ENCODE measurements at places on chromosomes 6 and 20.

- no peak for DNase-seq
Observed at GRCh38 chr6:13496513-13497190, 9.3 kb upstream of the GFOD1 start.

DNA sequence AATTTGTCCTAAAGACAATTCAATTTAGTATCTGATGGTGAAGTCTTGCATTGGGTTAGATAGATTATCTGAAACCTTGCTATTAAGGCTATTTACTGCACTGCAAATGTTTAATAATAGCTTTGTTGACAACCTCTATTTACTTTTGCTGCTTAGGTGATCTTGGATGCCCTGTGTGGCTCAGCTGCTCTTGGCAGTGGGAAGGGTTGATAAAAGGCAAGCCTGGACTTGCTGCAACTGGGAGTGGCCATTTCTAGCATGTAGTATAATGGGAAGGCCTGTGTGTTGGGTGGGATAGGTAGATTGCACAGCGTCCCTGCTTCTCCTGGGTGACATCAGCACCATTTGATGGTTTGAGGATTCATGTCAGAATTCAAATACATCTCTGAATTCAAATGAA, 49.1 kb downstream of the ARMC2 start:
- peak; percentile 77 for DNase-seq

DNA sequence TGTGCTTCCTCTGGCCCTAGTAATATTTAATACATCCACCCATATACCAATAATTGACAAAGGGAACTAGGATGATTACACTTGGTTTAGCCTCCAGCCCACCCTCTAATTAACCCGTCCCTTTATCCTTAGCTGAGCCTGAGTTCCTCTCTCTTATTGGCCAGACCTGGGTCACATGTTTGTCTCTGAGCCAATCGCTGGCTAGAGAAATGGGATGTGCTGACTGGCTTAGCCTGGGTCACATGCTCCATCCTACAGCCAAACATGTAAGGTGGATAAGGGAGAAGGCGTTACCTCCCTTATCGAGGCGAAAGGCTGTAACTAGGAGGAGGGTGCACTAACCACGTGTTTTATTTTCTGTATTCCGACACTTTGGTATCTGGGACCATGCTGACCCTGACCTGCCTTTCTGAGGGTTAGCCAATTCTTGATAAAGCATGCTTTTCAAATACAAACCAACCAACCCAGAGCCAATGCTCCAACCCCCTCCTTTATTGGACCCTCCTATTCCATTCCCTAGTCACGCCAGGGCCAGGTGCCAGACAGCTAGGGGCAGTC, 262.7 kb downstream of the PREX1 start:
- no peak for DNase-seq

DNA sequence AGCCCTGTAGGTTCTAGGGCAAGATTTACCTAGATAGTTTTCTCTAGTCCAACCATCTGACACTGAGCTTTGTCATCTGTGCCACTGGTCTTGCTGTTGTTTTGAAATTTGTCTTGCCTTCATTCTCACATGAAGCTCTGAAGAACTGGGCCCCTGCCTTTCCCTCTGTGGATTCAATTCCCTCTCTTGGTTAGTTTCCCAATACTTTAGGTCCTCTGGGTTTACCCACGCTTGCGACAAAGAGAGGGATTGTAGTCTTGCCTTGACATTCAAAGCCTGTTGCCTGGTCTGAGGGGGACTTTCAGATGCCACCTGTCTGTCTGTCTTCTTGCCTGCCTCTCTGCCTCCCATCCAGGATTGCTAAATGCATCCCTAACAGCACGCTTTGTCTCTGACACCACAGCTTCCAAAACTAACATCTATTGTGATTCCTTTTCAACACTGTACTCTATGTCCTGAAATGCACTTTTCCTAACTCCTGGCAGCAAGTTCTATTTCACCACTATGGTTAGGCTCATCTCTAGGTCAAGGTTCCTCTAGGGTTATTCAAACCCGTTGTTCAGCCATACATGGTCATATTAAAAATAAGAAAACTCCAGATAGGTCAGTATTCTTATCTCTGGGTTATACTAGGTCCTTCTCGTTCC, 25.5 kb upstream of the MANEA start:
- no peak for DNase-seq

GRCh38 chr6:23559587-23560343, 566.2 kb upstream of the NRSN1 start:
- DNase-seq = no peak

DNA sequence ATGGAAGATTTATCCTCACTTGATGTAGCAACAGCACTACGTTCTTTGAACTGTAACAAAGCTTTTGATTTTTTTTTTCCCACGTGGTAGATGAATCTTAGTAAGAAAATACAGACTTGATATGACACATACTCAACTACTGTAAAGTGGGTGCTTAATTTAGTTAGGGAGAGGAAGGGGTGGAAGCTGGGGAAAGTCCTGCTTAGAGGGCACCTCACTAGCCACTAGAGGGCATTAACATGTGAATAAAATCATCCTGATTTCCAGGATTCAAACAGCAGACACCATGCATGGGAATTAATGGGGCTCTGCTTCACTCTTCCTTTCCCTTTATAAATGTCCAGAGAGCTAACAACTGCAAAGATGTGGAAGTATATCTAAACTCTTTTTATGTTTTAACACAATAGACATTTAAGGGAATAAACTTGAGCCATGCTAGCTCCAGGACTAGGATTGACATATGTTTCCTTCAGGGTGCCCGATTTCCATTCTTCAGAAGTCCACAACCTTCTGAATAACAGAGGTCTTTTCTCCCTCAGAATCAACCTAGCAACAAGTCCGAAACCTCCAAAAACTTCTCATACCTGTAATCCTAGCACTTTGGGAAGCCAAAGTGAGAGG, 250.1 kb downstream of the ATXN1 start:
- DNase-seq = no peak

GRCh38 chr20:7760247-7761031, 179.8 kb downstream of the HAO1 start:
- DNase-seq = no peak

GRCh38 chr6:121838842-121839241, 403.4 kb downstream of the GJA1 start:
- DNase-seq = no peak

DNA sequence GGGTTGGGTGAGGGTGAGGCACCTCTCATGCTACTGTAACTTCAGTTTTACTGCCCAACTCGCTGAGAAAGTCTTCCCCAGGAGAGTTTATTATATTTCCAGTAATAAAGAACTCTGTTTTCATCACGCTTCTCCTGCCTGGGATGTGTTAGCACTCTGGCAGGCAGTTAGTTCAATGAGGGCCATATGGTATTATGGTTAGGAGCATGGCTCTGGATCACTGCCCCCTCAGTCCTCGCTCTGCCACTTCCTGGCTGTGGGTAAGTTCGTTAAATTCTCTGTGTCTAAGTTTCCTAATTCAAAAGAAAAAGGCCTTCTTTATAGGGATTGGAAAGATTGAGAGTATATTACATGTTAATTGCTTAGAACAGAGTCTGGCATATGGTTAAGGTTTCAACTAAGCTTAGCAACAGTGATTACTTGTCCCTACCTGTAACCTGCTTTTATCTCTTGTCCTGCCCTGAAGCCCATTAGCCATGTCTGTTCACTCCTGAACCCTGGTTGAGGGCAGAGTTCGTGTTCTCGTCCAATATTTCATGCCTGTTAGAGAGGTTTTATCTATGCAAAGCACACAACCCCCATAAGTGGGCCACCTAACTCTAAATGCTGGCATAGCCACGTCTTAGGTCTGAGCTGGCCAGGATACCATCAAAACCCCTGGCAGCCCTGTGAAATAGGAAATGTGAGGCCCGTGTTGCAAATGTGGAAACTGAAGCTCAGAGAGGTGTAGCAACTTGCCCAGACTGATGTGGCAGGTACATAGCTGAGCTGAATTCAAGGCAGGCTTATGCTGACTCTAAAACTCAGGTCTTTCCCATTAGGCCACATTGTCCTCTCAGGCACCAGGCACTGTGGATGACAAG, 342.5 kb upstream of the JARID2 start:
- no peak for DNase-seq

GRCh38 chr20:52405986-52406385, 214.4 kb upstream of the ZFP64 start:
- DNase-seq = no peak

DNA sequence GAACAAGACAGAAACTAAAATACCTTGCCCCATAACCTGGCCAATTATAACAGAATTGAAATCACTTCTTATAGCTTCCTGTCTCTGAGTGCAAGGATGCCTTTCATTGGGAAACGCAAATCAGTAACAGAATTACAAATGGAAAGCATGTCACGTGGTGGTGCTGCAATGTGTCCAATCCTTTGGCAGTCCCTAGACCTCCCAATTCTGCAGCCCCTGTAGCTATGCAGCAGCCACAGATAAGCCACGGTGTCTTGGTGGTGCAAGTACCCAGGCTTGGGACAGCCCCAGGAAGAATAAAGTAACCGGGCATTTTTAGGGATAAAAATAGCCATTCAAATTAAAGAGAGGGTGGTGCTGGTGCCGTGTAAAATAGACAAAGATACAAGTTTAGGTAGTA, 134.6 kb upstream of the CCN2 start:
- no peak for DNase-seq

GRCh38 chr6:11585426-11586016, 48.0 kb downstream of the TMEM170B start:
- DNase-seq = peak; percentile 11
